ENCODE measurements at places on chromosomes 11 and 22.

DNA sequence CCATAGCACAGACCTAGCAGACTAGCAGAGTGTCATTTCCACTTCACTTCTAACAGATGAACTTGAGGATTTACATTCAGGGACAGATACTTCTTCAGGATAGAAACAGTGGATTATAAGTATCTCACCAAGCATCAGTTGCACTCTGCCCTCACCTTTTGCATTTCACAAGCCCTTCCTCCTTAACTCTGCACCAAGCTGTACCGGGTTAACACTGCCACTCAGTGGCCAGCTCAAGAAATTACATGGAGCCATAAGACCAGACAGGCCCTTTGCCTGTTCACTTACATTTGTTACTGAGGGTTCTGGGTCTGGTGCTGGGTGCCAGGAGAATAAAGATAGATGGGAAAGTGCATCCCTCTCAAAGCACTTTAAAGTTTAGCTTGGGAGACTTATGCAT, 309.8 kb downstream of the SHANK2 start:
- DNase-seq = peak; percentile 18

DNA sequence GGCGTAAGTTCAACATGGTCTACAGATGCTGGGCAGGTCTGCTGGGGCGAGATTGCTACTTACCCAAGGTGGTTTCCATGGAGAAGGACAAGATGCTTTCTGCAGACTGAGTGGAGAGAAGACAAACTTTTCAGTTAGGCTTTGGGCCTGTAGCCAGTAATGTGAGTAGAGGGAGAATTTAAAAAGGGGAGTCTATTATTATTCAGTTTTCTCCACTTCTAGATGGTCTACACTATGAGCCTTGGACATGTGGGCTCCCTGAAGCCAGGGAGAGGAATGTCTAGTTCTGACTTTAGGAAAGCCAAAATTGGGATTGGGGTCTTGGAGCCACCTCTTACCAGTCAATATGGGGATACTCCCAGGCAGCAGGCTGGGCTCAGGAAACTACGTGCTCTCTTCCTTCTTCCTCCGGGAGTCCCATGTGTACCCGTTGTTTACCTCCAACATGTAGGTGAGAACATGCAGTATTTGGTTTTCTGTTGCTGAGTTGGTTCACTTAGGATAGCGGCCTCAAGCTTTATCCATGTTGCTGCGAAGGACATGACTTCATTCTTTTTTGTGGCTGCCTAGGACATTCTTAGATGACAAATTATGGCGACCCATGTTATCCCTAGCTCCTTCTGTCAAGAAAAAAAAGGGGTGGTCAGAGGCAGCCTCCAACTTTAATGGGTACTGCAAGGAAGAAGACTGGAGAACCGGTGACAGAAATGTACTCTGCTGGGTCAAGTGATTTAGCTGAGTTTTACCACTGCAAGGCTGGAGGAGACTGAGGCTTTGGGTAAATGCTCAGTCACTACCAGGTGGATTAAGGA, 14.7 kb upstream of the ZNF280A start:
- no peak for DNase-seq

DNA sequence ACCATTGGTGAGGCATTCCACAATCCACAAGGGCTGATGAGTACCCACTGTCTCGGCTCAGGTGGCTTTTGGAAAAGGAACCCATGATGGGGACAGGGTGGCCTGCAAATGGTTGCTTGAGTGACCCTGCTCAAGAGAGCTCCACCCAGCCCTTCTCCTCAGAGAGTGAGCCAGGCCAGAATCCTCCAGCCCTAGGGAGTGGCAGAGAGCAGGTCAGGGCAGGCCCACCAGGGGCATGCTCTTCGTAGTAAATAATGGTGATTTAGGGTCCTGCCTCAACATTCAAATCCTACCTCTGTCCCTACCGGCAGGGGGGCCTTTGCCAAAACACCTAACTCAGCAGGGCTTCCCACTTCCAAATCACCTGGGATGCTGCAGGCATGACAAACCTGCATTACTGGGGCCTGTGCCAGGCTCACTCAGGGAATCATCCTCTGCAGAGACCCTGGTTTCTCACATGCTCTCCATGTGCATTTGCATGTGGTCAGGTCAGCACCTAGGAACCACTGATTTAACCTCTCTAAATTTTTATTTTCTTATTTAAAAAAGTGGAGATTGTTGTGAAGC, 17.3 kb upstream of the TP53I11 start:
- DNase-seq = no peak

GRCh38 chr11:14934641-14935351, 37.4 kb downstream of the CALCA start:
- no peak for DNase-seq

DNA sequence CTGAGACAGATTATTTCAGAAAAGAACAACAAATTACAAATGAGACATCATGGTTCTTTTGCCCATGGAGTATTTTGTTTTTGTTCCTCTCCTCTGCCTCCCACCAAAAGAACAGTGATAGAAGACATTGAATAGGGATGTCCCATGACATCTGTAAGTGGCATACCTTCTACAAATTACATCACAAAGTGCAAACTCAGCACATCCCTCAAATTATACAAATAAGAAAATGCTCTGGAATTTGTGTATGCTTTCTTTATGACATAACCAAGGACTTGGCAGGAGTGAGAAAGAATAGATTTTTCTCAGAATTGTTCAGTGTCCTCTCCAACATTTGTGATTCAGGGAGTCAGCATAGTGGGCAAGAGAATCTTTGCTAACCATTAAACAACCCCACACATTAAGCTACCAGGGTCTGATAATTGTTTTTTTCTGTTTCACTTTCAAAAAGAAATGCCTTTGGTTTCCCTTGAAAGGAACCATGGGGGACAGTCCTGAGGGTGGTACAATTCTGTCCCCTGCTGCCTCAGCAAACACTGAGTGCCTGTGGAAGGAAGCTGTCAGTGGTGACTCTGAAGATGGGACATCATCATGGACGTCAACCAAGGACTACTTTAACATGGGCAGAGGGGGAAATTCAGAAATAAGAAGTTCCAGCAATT, 430.3 kb downstream of the AASDHPPT start:
- no peak for DNase-seq

GRCh38 chr11:69427906-69428880, 53.3 kb upstream of the LINC01488 start:
- no peak for DNase-seq

DNA sequence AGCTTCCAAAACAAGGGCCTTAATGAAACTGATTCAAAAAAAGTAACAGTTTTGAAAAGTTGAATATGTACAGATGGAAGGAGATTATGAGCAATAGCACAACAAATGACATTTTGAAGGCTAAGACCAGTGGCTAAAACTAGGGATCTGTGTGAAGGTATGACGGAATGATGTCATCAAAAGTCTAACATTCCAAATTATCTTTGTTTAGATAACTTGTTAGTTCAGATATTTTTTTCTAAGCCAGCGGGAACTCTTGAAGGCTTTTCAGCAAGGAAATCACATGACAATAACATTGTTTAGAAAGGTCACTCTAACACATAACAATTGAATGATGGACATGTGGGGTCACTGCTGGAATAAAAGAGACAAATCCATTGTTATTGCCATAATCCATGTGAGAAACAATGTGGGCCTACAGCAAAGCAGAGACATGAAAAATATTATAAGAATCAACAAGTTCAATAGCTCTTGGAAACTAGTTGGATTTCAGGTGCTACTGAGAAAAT, 260.5 kb downstream of the CASP12 start:
- no peak for DNase-seq

DNA sequence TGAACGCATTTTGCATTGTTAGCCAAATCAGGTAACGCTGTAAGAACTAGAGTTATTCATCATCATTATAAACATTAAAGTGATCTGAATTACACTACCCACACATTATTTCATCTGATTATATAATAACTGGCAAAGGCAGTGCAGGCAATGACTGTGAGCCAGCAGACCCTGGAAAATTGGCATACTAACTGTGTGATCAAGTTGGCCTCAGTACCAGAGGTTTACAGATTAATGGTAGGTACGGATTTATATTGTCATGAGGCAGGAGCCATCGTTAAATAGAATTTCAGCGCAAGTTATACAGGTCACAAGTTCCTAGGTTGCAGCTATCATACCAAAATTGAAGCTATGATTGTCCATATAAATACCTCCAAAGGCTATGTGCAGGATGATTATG, 225.4 kb downstream of the CNTN5 start:
- DNase-seq = no peak

- DNase-seq = no peak
Measured at GRCh38 chr11:76114238-76114637, 92.1 kb downstream of the WNT11 start.

DNA sequence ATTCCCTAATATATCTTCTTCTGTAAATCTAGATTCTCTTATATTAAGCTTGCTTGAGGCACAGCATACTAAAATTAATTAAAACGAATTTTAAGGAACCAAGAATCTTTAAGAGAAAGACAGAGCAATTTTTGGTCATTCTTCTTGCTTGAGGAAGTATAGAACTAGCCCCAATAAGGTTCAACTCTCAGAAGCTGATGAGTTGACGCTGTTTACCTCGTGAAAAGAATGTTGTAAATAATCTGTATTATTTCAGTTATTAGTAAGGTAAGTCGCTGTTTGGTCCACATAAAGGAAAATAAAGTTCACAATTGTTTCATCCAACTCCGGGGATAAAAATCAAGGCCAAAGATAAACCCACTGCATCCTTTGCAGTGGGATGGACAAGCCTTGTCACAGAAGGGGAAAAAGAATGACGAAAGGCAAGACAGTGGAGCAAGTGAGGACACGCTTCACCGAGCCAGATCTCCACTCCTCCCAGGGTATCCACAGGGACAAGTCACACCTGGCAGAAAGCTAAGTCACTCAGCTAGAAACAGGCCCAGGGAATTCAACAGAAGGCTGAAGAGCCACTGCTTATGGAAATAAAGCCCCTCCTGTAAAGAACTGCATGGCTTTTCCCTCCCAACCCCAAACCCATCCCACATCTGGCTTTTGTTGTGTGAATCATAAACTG, 752 bp downstream of the POU2AF1 start:
- no peak for DNase-seq

DNA sequence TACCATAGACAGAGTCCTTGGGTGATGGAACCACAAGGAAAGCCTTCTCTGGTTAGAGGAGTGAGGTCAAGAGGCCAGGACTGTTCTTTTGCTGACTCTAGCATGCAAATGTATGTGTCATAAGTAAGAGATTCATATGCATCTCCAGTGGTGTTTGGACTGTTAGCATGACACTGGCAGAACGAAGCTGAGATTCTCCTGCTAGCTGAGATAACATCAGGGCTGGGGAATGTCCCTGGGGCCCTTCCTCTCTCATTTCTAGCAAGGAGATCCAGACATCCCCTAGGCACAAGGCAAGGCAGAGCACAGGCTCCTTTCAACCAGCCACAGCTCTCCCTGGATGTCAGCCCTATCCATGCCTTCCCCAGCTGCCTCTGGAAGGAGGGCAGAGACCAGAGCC, 711.3 kb downstream of the OPCML start:
- DNase-seq = no peak

- no peak for DNase-seq
Measured at GRCh38 chr11:85725510-85726258, 39.7 kb upstream of the CCDC89 start.

GRCh38 chr22:24873226-24873625, 67.2 kb downstream of the SGSM1 start:
- DNase-seq = no peak

GRCh38 chr11:3003396-3004231, 11.5 kb upstream of the NAP1L4 start:
- no peak for DNase-seq

DNA sequence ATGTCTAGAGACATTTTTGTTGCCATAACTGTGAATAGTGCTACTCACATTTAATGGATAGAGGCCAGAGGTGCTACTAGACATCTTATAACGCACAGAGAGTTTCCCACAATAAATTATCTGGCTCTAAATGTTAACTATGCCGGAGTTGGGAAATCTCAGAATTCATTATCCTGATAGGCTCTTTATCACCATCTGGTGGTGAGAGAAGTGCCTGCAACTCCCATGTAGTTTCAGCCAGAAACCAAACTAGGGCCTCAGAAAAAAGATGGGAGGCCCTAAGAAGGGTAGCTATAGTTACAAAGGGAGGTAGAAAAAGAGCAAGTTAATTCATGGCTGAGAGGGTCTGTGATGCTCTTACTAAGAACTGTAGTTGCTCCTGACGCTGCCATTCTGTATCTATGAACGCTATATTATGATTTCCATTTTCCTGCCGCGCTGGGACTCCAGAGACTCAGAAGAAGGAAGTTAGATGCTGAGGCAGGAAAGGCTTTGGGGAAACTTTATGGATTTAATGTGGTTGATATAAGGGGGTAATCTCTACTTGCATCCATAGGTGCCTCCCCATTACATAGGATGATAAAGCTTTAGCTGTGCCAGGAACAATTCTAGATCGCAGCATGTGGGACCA, 22.9 kb upstream of the MRPL17 start:
- peak; percentile 53 for DNase-seq

DNA sequence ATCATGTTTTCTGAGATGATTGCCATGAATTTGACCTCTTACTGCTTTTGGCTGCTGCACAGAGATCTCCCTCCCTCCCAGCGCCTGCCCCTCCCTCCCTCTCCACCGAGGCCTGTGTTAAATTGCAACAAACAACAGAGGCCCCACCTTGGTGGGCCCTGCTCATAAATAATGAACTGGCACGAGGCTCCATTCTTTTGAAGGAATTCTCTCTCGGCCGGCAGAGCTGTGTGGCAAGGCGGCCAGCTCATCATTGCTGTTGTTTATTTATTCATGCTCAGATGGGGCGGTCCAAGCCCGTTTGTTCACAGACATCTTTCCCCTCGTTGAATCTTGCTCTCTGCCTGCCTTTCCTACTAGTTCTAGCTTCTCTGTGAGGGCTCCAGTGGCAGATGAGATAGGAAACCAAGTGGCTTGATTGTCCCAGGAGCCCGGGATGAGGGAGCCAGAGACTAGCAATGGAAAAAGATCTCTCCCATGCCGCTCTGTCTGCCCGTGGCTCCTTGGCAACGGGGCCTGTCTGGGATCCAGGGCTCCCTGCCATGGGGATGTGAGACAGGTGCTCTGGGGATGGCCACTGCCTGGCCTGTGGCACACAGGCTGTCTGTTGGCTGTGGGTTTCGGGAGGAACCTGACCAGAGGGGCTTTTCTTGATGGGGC, 192.6 kb downstream of the DSCAML1 start:
- DNase-seq = no peak

DNA sequence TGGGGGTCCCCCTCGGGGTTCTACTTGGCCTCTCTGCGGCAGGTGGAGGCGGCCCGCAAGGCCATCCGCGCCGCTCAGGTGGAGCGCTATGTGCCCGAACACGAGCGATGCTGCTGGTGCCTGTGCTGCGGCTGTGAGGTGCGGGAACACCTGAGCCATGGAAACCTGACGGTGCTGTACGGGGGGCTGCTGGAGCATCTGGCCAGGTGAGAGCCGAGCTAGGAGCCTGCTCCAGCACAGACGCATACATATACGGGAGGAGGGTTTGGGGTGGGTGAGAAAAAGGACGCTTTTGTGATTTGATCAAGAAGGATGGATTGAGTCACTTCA, 415 bp downstream of the CENATAC start:
- no peak for DNase-seq

GRCh38 chr11:70298243-70298915, 27.9 kb downstream of the PPFIA1 start:
- DNase-seq = no peak

DNA sequence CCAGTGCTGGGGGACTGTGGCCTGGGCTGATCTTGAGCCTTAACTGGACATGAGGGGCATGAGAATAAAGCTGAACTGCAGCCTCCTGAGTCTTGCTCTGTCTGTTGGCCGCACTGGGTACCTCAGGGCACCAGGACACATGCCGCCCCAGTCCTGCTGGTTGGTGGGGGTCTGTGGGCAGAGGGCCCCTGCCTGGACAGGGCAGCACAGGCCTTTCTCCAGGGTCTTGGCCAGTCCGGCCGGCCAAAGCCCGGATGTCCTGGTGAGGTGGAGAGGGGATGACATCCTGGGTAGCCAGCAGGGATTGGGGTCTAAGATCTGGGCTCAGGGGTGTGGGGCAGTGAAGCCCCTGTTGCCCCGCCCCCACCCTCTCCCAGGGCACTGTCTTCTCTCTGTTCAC, 1.5 kb upstream of the RPS6KA4 start:
- no peak for DNase-seq

Data from activated CD4-positive, alpha-beta memory T cell treated with anti-CD3 and anti-CD28 coated beads for 36 hours (primary cell).